ENCODE measurements at places on chromosomes 4 and X.

GRCh38 chr4:76488455-76488854 is 53.4 kb downstream of the SHROOM3 start:
- DNase-seq = peak; percentile 5

GRCh38 chr4:160044693-160045092 is 941.8 kb downstream of the RAPGEF2 start:
- DNase-seq = no peak

- DNase-seq = no peak
Observed at GRCh38 chrX:128848374-128848773, 674.9 kb downstream of the SMARCA1 start.

DNA sequence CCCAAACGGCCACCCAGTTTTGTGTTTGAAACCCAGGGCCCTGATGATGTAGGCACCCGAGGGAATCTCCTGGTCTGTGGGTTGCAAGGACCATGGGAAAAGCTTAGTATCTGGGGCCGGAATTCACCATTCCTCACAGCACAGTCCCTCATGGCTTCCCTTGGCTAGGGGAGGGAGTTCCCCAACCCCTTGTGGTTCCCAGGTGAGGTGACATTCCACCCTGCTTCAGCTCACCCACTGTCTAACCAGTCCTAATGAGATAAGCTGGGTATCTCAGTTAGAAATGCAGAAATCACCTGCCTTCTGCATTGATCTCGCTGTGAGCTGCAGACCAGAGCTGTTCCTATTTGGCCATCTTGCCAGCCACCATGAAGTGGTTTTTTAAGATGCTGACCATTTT is 84.0 kb downstream of the PRKG2 start:
- DNase-seq = no peak

DNA sequence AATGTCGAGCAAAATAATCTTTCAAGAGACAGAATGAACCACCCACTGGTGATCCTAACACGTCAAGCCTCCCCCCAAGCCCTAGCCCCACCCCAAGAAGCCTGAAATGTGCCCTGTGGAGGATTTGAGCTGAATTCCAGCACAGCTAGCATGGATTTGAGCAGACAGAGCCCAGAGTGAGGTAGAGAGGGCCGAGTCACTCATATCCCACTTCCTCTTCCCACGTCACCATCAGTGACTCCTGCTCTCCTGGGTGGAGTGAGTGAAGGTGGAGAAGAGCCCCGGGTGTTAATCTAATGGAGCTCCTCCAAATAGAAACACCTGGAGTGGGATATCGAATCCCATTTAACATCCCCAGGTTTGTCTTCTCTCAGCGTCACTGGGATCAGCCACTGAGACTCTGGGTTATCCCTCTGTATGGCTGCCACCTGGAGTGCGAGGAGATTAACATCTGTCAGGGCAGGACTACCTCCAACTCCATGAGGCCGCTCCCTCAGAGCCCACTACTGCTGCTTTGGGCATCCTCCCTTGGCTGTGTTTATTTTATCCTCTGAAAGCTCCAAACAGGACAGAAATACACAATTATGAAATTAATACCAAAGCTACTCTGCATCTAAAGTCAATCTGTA is 136.6 kb downstream of the NWD2 start:
- no peak for DNase-seq

DNA sequence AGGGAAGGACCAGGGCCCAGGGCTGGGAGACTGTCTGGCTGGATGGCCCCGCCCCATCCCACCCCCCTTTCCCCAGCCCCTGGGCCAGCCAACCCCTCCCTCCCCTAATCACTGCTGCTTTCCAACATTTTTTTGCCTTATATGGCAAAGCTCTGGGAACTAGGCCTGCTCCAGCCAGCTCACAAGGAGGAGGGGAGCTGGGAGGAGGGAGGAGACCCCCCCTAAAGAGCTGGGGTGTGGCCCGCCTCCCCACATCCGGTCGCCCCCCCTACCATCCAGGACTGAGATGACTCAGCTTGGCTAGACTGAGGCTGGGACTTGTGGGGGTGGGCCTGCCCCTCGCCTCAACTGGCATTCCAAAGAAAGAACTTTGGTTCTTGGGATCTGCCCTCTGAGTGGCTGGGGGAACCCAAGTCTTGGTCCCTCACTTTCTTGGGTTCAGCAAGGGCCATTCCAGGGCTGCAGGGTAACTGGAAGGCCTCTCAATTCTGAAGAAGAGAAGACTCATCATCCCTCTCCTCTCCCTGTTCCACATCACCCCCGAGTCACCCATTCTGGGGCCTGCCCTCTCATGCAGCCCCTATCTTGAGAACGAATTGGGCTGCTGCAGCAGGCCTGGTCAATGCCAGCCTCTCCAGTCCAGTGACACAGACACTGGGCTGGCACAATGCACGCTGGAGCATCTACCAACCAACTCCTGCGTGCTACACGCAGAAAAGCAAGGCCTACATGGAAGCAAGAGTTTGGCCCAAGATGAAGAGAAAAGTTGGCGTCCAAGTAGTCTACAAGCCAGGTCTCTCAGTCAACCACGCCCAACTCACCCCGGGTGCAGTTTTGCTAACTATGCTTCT is 4.8 kb downstream of the FLNA start:
- peak; percentile 97 for DNase-seq

GRCh38 chr4:20954541-20954940 is 254.3 kb downstream of the PACRGL start:
- DNase-seq = no peak

DNA sequence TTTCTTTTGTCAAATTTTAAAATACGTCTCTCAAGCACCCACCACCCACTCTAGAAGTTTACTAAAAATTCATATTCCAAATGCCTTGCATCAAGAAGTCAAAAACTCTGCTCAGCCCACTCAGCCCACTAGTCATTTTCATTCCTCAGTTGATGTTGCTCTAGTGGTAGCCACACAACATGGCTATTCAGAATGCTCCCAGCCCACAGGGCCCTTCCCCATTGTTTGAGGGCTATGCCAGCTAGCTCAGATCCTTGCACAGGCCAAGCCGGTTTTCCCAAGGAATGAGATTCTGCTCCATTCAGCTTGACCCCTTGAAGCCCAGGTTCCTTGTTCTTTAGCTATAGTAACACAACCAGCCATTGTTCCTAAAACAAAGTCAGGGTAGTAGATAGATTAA is 297.5 kb upstream of the RASGEF1B start:
- DNase-seq = no peak

- no peak for DNase-seq
Observed at GRCh38 chr4:164483711-164484110, 270.2 kb upstream of the SMIM31 start.

DNA sequence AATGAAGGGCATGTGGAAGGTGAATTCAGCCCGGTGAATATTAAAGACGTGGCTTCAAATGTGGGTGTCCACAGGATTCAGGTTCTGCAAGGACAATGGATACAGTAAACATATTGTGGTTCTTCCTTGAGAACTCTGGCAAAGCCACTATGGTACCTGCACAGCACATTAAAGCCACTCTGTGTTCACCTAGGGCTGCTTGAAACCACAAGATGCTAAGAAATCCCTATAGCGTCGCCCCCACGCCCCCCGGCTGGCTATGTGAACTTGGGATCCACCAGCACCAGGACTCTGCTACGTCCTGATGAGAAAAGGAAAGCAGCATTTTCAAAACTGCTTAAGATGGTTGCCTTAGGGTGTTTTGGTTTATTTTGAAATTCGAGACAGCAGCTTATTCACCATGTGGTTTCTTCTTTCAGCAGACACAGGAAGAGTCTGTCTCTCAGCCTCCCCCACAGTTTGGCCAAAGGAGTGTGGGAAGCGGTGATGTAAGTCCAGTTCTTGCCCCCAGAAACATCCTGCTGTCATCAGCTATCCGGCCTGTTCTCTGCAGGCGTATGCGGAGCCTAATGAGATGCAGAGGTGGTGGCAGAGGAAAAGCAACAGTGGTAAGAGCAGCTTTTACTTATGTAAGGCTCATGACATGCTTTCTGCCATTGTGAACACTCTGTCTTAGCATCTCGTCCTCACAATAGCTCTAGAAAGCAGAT is 111.5 kb downstream of the AFAP1 start:
- peak; percentile 99 for DNase-seq

GRCh38 chr4:8849266-8850073 is 22.2 kb downstream of the HMX1 start:
- no peak for DNase-seq

- DNase-seq = no peak
Observed at GRCh38 chr4:112546476-112546875, 30.5 kb upstream of the NEUROG2 start.

Data from fibroblast of skin of right biceps (primary cell).